ENCODE measurements at places on chromosomes 13 and 19. TPM values are rescaled to one million over a fixed set of nuclear protein-coding genes. Genes with fewer than 3 reads are reported as not detected.

Gene ZNF728
- not detected for total RNA-seq

Gene MARCHF2
- total RNA-seq = 62.1 TPM

Gene GARIN5A
- 2.7 TPM for total RNA-seq

Gene TMEM86B
- 4.7 TPM for total RNA-seq

Gene ZIM2
- 1.6 TPM for total RNA-seq

Gene RASGRP4
- total RNA-seq = 4.5 TPM

Gene SLC15A1
- 0.31 TPM for total RNA-seq

Gene ACER1
- total RNA-seq = not detected

Gene NFIX
- total RNA-seq = 129 TPM

GRCh38 chr13:49550942-49551644 is 34.3 kb downstream of the RCBTB1 start:
- H3K27ac ChIP-seq = no peak overlapping the region
- peaks cover 22% of the 10 kb centered on the region for H3K36me3 ChIP-seq
- no peaks in the 10 kb centered on the region for H3K27me3 ChIP-seq
- no peak overlapping the region for H3K4me3 ChIP-seq
- H3K4me1 ChIP-seq = no peaks in the 10 kb centered on the region

DNA sequence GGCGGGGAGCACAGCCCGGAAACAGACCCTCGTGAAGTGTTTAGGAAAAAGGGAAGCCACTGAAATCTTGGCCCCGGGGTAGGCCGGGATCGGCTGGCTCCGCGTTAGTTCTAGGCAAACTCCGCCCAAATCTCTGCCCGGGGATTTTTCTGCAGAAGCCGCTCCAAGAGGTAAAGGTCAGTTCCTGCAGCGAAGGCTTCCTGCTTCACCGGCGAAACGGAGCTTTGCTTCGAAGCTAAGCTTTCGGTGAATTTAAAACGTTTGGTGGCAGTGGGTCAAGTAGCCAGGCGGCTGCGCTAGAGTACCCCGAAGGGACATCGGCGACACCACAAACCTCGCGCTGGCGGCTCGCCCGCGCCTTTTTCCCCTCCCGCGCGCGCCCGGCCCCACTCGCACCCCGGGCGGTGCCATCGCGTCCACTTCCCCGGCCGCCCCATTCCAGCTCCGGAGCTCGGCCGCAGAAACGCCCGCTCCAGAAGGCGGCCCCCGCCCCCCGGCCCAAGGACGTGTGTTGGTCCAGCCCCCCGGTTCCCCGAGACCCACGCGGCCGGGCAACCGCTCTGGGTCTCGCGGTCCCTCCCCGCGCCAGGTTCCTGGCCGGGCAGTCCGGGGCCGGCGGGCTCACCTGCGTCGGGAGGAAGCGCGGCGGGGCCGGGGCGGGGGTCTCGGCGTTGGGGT is 441 bp downstream of the GJB2 start:
- no peak overlapping the region for H3K27ac ChIP-seq
- H3K36me3 ChIP-seq = no peaks in the 10 kb centered on the region
- H3K4me1 ChIP-seq = no peaks in the 10 kb centered on the region
- H3K4me3 ChIP-seq = peak overlapping the region; percentile 24
- H3K27me3 ChIP-seq = peaks cover 65% of the 10 kb centered on the region

- no peaks in the 10 kb centered on the region for H3K36me3 ChIP-seq
- H3K4me1 ChIP-seq = no peaks in the 10 kb centered on the region
- H3K27ac ChIP-seq = no peak overlapping the region
- peak; percentile 67 for DNase-seq
- H3K4me3 ChIP-seq = no peak overlapping the region
- no peaks in the 10 kb centered on the region for H3K27me3 ChIP-seq
These were observed 8.2 kb upstream of the PCDH9 start for GRCh38 chr13:67238277-67238859.

- H3K4me3 ChIP-seq = no peak overlapping the region
- DNase-seq = no peak
- no peaks in the 10 kb centered on the region for H3K36me3 ChIP-seq
- no peaks in the 10 kb centered on the region for H3K4me1 ChIP-seq
These were observed 91.2 kb downstream of the PCDH9 start for GRCh38 chr13:67138970-67139369.

- no peak overlapping the region for H3K27ac ChIP-seq
- H3K27me3 ChIP-seq = no peaks in the 10 kb centered on the region
- no peaks in the 10 kb centered on the region for H3K36me3 ChIP-seq
- DNase-seq = no peak
- H3K4me3 ChIP-seq = no peak overlapping the region
These were observed 20.3 kb downstream of the HPN start for GRCh38 chr19:35061583-35062373.

DNA sequence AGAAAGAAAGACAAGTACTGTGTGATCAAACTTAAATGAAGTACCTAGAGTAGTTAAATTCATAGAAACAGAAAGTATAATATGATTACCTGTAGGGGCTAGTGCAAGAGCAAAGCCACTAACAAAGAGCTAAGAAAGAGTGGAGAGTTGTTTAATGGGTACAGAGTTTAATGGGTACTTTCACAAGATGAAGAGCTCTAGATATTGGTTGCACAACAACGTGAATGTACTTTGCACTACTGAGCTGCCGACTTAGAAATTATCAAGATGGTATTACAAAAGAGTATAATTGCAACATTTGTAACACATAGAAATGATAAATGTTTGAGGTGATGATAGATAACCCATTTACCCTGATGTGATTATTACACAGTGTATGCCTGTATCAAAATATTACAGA is 140.3 kb upstream of the GPC6 start:
- no peaks in the 10 kb centered on the region for H3K4me1 ChIP-seq
- H3K27ac ChIP-seq = no peak overlapping the region
- H3K4me3 ChIP-seq = no peak overlapping the region
- H3K27me3 ChIP-seq = no peaks in the 10 kb centered on the region
- no peaks in the 10 kb centered on the region for H3K36me3 ChIP-seq

DNA sequence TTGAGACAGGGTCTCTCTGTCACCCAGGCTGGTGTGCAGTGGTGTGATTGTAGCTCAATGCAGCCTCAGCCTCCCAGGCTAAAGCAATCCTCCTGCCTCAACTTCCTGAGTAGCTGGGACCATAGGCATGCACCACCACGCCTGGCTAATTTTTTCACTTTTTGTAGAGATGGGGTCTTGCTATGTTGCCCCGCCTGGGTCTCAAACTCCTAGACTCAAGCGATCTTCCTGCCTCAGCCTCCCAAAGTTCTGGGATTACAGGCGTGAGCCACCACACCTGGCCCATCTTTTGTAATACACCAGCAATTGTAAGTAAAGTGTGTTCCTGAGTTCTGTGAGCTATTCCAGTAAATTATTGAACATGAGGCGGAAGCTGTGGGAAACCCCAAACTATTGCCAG is 6.7 kb downstream of the PLA2G4C start:
- H3K4me1 ChIP-seq = no peaks in the 10 kb centered on the region
- no peak overlapping the region for H3K27ac ChIP-seq
- DNase-seq = no peak
- H3K36me3 ChIP-seq = no peaks in the 10 kb centered on the region

- no peak for DNase-seq
- no peak overlapping the region for H3K4me3 ChIP-seq
- no peak overlapping the region for H3K27ac ChIP-seq
These were observed 138.5 kb downstream of the FOXO1 start for GRCh38 chr13:40527914-40528313.

GRCh38 chr13:33467556-33467955 is 182.0 kb upstream of the STARD13 start:
- H3K4me3 ChIP-seq = no peak overlapping the region
- H3K36me3 ChIP-seq = no peaks in the 10 kb centered on the region
- no peaks in the 10 kb centered on the region for H3K4me1 ChIP-seq
- H3K27ac ChIP-seq = no peak overlapping the region
- no peaks in the 10 kb centered on the region for H3K27me3 ChIP-seq
- DNase-seq = no peak

DNA sequence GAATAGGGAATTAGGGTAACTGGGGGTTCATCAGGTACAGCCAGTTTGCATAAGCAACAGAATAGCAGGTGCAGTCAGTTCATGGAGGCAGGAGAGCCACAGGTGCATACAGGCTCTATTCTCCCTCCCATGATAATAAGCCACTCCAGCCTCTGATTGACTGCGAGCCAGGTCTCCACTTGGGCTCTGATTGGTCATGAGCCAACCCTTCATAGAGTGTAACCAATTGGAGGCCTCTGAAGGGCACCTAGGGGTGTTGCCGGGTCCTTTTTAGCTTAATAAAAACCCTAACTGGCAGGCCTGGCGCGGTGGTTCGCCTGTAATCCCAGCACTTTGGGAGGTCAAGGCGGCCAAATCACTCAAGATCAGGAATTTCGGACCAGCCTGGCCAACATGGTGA is 8.7 kb upstream of the CKM start:
- no peaks in the 10 kb centered on the region for H3K4me1 ChIP-seq
- H3K36me3 ChIP-seq = no peaks in the 10 kb centered on the region
- no peak for DNase-seq

DNA sequence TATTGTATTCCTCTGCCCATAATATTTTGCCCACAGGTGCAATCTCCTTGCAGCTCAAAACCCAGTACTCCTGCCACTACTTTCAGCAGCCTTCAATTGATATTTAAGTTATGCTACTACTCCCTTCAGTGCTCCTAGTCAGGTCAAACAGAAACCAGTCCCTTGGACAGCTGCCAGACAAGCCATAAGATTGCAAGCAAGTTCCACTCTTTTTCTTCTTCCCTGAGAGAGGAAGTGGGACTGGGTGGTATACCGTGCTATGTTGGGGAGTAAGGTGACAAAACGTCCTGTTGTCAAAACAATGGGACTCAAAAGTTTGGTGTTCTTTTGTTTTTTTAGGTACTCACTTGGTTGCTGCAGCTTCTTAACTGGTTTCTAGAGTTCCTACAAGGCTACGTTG is 63.1 kb upstream of the FRY start:
- no peak for DNase-seq
- peaks cover 4% of the 10 kb centered on the region for H3K4me1 ChIP-seq
- H3K27me3 ChIP-seq = no peaks in the 10 kb centered on the region
- H3K27ac ChIP-seq = peak overlapping the region; percentile 23

- DNase-seq = no peak
- H3K36me3 ChIP-seq = no peaks in the 10 kb centered on the region
- H3K4me1 ChIP-seq = no peaks in the 10 kb centered on the region
- H3K4me3 ChIP-seq = no peak overlapping the region
- no peak overlapping the region for H3K27ac ChIP-seq
- H3K27me3 ChIP-seq = no peaks in the 10 kb centered on the region
These were observed 19.8 kb upstream of the CEACAM4 start for GRCh38 chr19:41646589-41647204.

DNA sequence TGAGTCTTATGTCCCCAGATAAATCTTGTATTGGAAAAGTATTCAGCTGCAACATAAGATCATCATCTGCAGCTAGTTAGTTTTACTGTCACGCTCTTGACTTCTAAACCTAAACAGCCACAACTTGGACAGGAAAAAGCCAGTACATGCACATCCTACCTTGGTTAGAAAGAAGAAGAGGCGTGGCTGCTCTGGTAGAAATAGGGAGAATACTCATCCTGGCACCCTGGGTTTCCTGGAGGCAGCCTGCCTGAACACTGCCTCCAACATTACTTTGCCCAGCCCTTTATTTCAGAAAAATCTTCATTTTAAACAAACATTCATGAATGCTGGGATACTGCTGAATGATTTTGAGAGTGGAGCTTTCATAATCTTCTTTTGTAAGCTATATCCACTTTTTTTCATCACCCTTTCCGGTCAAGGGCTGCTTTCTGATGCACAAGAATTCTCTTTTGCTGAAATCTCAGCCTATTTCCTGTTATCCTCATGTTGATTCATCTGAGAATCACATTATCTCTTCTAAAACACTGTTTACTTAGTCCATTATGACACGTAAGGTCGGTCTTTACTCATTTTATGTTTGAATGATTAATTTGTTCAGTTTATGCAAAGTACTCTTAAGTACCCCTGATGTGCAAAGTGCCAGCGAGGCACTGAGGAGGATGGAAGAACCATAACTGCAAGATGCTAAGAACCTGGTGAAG is 55.2 kb downstream of the STARD13 start:
- DNase-seq = no peak
- peaks cover 30% of the 10 kb centered on the region for H3K4me1 ChIP-seq
- no peaks in the 10 kb centered on the region for H3K27me3 ChIP-seq
- H3K27ac ChIP-seq = peak overlapping the region; percentile 49

- peak; percentile 91 for DNase-seq
- peak overlapping the region; percentile 73 for H3K27ac ChIP-seq
These were observed 26.3 kb downstream of the DCAF15 start for GRCh38 chr19:13978351-13979243.

- H3K4me1 ChIP-seq = no peaks in the 10 kb centered on the region
- no peaks in the 10 kb centered on the region for H3K27me3 ChIP-seq
- no peak for DNase-seq
These were observed 332.2 kb upstream of the SGCG start for GRCh38 chr13:22848539-22849052.

DNA sequence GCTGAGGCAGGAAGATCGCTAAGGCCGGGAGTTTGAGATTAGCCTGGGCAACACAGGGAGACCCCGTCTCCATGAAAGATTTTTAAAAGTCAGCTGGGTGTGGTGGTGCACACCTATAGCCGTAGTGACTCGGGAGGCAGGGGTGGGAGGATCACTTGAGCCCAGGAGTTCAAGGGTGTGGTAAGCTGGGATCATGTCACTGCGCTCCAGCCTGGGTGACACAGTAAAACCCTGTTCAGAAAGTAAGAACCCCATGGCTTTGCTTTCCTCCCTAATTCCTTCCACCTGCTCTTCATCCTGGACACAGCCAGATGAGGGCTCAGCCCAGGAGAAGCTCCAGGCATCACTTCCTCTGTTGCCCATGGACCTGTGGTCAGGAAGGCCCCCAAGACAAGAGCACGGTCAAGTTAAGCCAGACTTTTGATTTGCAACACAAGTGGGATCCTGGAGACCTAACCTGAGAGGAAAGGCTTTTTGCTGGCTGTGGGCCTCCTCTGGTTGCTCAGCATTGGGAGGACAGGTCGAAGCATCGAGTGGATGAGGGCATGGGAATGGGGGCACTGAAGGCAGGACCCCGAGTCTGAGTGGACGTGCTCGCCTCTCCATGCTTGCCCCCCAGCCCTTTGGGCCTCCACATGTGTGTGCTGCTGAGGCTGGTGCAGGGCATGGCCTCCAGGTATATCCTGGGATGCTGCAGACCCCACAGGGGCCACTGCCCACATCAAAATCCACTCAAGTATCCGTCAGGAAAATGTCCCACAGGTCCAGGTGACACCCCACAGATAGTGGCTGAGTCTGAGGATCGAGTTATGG is 25.4 kb downstream of the TUBA3C start:
- no peaks in the 10 kb centered on the region for H3K27me3 ChIP-seq
- H3K4me1 ChIP-seq = no peaks in the 10 kb centered on the region
- no peak for DNase-seq
- no peak overlapping the region for H3K27ac ChIP-seq

DNA sequence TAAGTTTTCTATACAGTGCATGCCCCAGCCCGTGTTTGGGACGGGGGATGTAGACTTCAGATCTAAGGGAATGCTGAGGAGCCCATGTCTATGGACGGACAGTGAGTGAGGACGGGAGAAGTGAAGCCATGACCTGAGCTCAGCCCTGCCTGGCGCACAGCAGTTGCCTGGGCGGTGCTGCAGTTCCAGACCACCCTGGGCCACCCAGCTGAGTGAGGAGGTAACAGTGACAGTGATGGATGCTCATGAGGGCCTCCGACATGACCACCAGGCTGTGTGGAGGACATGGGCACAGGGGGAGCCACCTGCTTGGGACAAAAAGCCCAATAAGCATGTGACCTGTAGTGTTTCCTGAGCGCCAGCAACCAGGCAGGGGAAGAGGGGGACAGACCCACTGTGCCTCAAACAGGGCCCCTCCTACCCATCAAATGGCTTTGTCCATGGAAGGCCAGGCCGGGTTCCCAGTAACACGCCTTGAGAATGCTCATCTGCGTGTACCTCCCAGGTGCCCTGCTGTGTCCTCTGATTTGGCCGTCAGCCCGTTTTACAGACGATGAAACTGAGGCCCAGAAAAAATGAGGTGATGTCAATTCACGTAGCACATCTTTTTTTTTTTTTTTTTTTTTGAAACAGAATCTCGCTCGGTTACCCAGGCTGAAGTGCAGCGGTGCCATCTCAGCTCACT is 22.6 kb downstream of the NOSIP start:
- H3K27me3 ChIP-seq = no peaks in the 10 kb centered on the region
- H3K4me3 ChIP-seq = no peak overlapping the region
- peaks cover 23% of the 10 kb centered on the region for H3K36me3 ChIP-seq
- DNase-seq = no peak

Data from lung (tissue), 17 donors.